ENCODE measurements at places on chromosomes 2 and 18. TPM values are rescaled to one million over a fixed set of nuclear protein-coding genes. Genes with fewer than 3 reads are reported as not detected.

GRCh38 chr2:149561309-149561926 lies 26.2 kb downstream of the MMADHC start:
- H3K4me3 ChIP-seq: no peak overlapping the region
- no peaks in the 10 kb centered on the region for H3K36me3 ChIP-seq
- no peaks in the 10 kb centered on the region for H3K27me3 ChIP-seq

SGPP2 gene
- total RNA-seq: 1.7 TPM

RPE gene
- total RNA-seq: 43.3 TPM

DNA sequence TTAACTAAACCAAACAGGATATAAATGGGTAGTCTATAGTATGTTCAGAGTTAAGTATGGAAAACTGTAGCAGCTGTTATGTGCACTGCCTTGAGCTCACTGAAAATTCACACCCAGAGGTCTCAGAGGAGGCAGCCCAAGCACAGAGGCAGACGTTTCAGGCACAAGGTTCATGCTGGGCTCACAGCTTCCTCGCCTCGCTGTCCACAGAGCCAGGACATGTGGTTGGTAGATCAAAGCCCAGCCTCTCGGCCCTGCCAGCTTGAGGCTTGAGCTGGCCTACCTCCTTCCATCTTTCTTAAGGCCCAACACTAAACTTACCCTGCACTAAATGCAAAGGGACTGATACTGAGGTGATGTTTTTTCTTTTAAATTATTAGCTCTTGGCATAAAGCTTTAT lies 43.7 kb downstream of the PRELID3A start:
- H3K27me3 ChIP-seq: no peaks in the 10 kb centered on the region
- H3K36me3 ChIP-seq: no peaks in the 10 kb centered on the region
- H3K4me1 ChIP-seq: no peaks in the 10 kb centered on the region
- no peak overlapping the region for H3K4me3 ChIP-seq

DNA sequence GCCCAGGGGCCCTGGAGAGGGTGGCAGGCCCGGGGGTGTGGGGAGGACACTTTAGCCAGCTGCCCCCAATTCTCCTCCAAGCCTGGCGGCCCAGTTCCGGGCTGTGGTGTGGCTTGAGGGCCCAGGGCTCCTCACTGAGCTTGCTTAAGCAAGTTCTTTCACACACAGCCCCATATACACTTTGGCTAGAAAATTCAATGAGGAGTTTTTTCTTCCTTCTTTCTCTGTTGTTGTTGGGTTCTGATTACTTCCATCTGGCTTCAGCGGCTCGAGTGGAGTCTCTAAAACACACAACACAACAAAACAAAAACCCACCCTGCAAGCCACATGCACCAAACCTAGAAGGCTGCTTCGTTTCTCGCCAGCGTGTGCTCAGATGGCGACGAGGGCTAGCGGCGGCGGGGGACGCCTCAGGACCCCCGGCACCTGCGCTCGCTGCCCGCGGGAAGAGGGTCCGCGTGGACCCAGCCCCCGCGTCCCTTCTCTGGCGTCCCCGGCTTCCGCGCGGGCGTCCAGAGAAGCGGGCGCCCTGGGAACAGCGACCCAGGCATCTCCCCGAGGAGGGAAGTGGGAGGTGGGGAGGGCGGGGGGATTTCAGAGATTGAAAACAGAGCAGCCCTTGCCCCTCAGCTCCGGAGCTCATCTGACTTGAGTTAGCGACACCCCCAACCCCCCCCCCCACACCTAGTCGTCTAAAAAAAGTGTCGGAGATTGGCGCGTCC lies 577 bp upstream of the GLI2 start:
- peak overlapping the region; percentile 97 for H3K27ac ChIP-seq
- H3K4me3 ChIP-seq: peak overlapping the region; percentile 48
- no peaks in the 10 kb centered on the region for H3K27me3 ChIP-seq
- H3K36me3 ChIP-seq: no peaks in the 10 kb centered on the region
- peaks cover 21% of the 10 kb centered on the region for H3K4me1 ChIP-seq
- DNase-seq: peak; percentile 60

CHN1 gene
- 6.7 TPM for total RNA-seq

- peaks cover 9% of the 10 kb centered on the region for H3K4me1 ChIP-seq
- DNase-seq: peak; percentile 42
- no peaks in the 10 kb centered on the region for H3K27me3 ChIP-seq
- no peak overlapping the region for H3K27ac ChIP-seq
- H3K36me3 ChIP-seq: no peaks in the 10 kb centered on the region
Measured at GRCh38 chr2:232647261-232647660, 13.9 kb downstream of the EFHD1 start.

DNA sequence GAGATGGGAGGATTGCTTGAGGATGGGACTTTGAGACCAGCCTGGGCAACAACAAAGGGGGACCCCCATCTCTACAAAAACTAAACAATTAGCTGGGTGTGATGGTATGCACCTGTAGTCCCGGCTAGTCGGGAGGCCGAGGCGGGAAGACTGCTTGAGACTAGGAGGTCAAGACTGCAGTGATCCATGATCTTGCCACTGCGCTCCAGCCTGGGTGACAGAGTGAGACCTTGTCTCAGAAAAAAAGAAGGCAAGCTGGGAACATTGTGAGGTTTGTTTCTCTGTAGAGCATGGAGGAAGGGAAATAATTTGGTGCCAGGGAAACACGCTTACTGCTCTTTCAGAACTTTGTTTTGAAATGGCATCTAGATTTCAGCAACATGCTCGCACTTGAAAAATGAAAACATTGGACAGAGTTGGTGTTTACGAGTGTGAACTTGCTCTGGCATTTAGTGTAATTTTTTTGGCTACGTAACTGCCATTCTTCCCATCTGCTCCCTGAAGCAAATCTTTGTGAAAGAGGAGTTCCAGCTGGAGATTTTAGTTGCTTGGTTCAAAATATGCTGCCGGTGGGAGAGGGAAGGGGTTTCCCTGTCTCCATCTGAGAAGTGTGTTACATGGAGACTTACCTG lies 125.6 kb upstream of the DLX2 start:
- H3K27ac ChIP-seq: peak overlapping the region; percentile 68
- no peaks in the 10 kb centered on the region for H3K36me3 ChIP-seq
- H3K27me3 ChIP-seq: no peaks in the 10 kb centered on the region
- DNase-seq: no peak

DNA sequence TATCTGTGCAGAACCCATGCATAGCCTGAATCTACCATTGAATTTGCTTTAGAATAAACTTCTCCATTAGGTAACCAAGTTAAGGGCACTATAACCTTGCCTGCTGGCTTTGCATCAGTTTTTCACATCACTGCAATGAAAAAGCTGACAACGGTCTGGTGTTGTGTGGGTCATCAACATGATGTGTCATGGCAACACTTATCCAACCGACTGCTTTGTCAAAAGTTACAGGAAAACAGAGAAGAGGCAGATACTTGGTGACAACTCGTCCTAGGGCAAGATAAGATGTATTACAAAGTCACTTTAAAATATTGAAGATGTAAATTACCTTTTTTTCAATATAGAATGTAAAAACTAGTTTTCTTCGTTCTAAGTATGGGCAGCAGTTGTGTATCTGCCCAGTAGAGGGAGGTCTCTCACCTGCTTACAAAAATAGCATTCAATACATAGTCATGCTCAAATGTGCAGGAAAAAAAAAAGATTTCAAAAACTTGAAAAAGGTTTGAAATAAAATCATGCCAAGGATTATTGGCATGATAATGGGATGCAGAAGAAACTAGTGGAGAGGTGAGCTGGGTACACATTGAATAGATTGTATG lies 96.3 kb downstream of the EVA1A start:
- H3K4me3 ChIP-seq: no peak overlapping the region
- no peak overlapping the region for H3K27ac ChIP-seq
- H3K27me3 ChIP-seq: no peaks in the 10 kb centered on the region
- H3K4me1 ChIP-seq: no peaks in the 10 kb centered on the region
- no peaks in the 10 kb centered on the region for H3K36me3 ChIP-seq

DNA sequence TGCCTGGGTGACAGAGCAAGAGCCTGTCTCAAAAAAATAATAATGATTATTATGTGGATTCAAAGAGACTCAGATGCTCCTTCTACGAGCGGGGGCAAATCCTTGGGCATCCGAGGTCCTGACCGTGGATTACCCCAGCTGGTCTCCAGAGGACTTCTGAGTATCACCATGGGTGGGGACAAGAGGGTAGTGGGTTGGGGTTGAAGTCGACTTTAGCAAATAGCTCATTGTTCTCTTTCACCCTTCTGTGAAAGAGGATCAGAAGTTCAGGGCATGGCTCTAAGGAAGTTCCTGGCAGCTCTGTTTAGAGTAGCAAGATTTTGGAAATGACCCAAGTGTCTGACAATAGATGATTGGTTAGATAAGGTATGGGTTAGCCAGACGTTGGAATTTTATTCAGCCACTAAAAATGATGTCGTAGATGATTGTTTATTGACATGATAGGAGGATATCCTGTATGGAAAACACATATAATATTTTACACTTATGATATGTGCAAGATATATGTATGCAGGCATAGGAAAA lies 59.0 kb upstream of the SPRED2 start:
- no peaks in the 10 kb centered on the region for H3K4me1 ChIP-seq
- H3K27me3 ChIP-seq: no peaks in the 10 kb centered on the region
- DNase-seq: no peak

DNA sequence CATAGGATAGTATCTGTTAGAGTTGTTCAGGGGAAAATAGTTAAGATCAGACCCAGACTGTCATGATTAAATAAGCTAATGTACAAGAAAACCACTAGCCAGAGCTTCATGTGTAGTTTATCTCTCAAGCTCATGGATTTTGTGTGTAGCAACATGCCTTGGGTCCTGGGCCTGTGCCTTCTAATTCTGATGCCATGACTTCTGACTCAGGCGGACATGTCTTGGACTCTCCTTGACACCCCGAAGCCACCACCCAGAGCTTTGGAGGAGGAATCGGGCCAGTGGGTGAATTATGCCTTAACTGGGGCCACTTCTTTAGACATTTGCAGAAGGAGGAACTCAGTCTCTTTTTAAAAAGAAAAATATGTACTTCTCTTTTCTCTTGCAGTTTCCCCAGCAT lies 68.7 kb downstream of the NPAS2 start:
- H3K36me3 ChIP-seq: no peaks in the 10 kb centered on the region
- H3K27ac ChIP-seq: no peak overlapping the region
- H3K4me3 ChIP-seq: no peak overlapping the region
- H3K4me1 ChIP-seq: peaks cover 1% of the 10 kb centered on the region
- H3K27me3 ChIP-seq: no peaks in the 10 kb centered on the region

- H3K27ac ChIP-seq: no peak overlapping the region
- DNase-seq: no peak
- no peaks in the 10 kb centered on the region for H3K27me3 ChIP-seq
- no peaks in the 10 kb centered on the region for H3K36me3 ChIP-seq
- no peaks in the 10 kb centered on the region for H3K4me1 ChIP-seq
Measured at GRCh38 chr2:147714582-147714981, 130.2 kb upstream of the ACVR2A start.

DNA sequence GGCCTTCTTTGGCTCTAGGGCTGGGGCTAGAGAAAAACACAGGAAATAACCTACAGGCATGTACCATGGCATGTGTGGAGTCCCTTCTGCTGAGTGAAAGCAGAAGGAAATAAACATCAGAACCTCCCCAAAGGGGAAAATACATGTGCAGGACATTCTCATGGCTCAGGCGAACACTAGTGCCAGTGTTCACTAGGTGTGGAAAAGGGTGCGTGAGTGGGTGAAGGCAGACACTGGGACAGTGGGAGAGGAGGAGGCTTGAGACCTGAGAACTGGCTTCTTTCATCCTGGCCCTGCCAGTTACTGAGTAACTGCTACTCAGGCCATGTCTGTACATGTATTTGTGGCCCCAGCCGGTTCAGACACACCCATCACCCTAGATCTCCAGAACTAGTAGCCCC lies 268.2 kb downstream of the PRKCE start:
- H3K4me1 ChIP-seq: no peaks in the 10 kb centered on the region
- DNase-seq: no peak
- no peak overlapping the region for H3K4me3 ChIP-seq
- H3K27me3 ChIP-seq: no peaks in the 10 kb centered on the region
- no peak overlapping the region for H3K27ac ChIP-seq
- no peaks in the 10 kb centered on the region for H3K36me3 ChIP-seq

DNA sequence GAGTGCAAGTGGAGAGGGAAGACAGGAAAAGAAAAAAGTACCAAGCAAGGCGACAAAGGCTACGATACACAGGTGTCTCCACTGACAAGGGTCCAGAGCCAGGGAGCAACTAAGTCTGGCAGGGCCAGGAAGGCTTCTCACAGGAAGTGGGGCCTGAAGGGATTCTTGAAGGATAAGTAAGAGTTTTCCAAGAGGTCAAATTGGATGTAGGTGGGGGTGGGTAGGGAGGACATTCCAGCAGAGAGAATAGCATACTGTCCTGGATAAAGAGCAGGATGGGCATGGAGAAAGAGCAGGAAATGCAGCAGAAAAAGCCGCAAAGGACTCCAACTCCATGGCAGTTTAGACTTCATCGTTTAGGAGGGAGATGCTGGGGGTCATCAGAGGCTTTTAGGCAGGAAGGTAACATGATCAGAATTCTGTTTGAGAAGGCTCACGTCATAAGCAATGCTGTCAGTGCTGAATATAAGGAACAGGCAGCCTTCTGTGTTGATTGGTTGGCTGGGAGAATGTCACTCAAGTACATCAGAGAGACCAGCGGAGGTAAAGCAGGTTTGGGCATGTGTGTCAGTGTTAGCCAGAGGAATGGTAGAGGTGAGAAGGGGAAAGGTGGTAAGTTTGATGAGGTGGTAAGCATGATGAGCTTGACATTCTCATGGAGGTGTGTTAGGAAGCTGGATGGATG lies 35.1 kb downstream of the ARHGAP25 start:
- DNase-seq: no peak
- H3K4me3 ChIP-seq: no peak overlapping the region
- no peak overlapping the region for H3K27ac ChIP-seq
- H3K27me3 ChIP-seq: no peaks in the 10 kb centered on the region
- H3K4me1 ChIP-seq: peaks cover 22% of the 10 kb centered on the region
- no peaks in the 10 kb centered on the region for H3K36me3 ChIP-seq

SRBD1 gene
- total RNA-seq: 16.7 TPM

DNA sequence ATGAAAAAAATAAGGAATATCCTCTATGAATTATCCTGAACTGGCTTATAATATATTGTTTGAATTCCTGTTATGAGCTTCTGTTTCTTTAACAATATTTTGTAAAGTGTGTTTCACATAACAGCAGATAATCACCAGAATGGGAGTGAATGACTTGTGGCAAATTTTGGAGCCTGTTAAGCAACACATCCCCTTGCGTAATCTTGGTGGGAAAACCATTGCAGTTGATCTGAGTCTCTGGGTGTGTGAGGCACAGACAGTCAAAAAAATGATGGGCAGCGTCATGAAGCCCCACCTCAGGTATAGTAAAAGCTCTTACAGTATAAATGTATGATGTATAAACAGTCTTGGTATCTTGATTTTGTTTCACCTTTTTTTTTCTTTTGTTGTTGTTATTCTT lies 5.9 kb downstream of the GEN1 start:
- no peaks in the 10 kb centered on the region for H3K27me3 ChIP-seq
- H3K36me3 ChIP-seq: no peaks in the 10 kb centered on the region
- H3K4me3 ChIP-seq: no peak overlapping the region

GRCh38 chr2:36857713-36858112 lies 108.6 kb downstream of the STRN start:
- no peaks in the 10 kb centered on the region for H3K27me3 ChIP-seq
- H3K4me1 ChIP-seq: no peaks in the 10 kb centered on the region
- no peak overlapping the region for H3K4me3 ChIP-seq
- no peak overlapping the region for H3K27ac ChIP-seq
- H3K36me3 ChIP-seq: no peaks in the 10 kb centered on the region

ZNF521 gene
- 38.7 TPM for total RNA-seq

- H3K4me1 ChIP-seq: no peaks in the 10 kb centered on the region
- DNase-seq: no peak
Measured at GRCh38 chr2:201978986-201979385, 54.7 kb upstream of the FZD7 start.

- H3K4me1 ChIP-seq: no peaks in the 10 kb centered on the region
- no peaks in the 10 kb centered on the region for H3K27me3 ChIP-seq
- H3K36me3 ChIP-seq: no peaks in the 10 kb centered on the region
Measured at GRCh38 chr2:98359986-98360385, 13.7 kb downstream of the CNGA3 start.

RBBP8 gene
- total RNA-seq: 19.7 TPM

Data from ovary (tissue), 10 donors.